ENCODE measurements at places on chromosomes 12 and 14.

- no peak for DNase-seq
These were observed 2.7 kb downstream of the C2CD5 start for GRCh38 chr12:22541496-22542155.

- no peak for DNase-seq
These were observed 375.9 kb downstream of the BTG1 start for GRCh38 chr12:91769736-91770135.

DNA sequence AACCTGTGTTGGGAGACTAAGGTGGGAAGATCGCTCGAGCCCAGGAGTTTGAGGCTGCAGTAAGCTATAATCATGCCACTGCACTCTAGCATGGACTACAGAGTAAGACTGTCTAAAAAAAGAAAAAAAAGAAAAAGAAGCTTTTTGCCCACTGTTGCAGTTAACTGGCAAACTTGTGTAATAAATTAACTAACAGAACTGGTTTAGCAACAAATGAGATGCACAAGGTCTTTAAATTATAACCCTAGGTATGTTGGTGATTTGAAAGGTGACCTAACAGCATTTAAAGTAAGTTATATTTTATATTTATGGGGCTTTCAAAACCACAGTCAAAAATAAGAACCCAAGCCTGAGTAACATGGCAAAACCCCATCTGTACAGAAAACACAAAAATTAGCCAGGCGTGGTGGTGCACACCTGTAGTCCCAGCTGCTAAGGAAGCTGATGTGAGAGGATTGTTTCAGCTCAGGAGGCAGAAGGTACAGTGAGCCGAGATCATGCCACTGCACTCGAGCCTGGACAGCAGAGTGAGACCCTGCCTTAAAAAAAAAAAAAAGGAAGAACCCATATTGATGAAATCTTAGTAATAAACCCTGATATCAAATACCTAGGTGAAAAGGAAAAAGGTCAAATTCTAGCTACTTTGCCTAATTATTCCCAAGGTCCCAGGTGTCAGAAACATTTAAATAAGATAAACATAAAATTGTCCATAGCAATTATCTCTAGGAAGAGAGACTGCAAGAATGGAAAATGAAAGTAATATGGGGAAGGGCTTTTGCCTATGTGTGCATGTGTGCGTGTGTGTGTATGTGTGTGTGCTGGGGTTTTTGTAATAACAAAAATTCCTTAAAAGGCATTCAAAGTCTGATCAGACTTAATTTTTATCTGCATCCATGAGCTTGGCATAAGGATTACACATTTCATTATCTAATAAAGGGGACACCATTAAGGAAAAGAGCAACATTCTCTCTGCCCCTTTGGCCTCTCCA, 15.4 kb downstream of the SYNE2 start:
- DNase-seq: no peak

GRCh38 chr12:113469224-113469948, 2.3 kb downstream of the LHX5 start:
- DNase-seq: no peak

- no peak for DNase-seq
These were observed 171.8 kb downstream of the DUSP6 start for GRCh38 chr12:89180496-89180895.

All from GM13977 (cell line).